ENCODE measurements at places on chromosomes 3 and 15.

DNA sequence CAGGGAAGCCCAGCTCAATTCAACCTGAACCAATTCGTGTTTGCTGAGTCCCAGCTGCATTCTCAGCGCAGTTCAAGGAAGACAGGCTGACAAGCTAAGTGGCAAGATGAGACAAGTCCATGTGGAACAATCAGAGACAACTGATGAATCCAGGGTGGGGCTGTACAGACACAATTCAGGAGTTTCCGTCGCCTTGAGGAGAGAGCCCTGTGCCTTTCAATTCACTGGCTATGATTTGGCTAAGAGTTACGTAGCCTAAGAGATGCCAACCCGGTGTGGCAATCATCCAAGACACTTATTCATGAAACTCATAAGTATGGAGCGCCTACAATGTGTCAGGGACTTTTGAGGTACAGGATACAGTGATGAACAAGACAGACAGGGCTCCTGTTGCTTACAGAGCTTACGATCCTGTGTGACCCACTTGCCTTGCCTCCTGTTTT, 15.5 kb upstream of the ZBED2 start:
- no peak for DNase-seq

- DNase-seq: no peak
Observed at GRCh38 chr3:53137835-53138446, 7.7 kb upstream of the RFT1 start.

DNA sequence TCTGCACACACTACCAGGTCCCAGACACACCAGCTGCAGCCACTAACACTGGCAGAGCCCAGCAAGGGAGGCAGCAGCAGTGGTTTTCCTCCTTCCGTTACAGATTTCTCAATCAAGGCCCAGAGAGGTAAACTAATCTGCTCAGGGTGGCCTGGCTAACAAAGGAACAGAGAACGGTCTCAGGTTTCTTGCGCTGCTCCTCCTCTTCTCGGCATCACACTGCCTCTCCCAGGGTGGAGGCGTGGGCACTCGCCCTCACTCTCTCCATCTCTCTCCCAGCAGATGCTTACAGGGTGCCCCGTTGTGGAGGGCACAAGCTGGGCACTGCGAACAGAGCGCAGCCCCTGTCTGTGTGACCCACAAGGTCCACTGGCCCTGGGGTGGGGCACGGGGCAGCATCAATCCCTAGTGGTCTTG, 228.7 kb downstream of the VPS13C start:
- no peak for DNase-seq

DNA sequence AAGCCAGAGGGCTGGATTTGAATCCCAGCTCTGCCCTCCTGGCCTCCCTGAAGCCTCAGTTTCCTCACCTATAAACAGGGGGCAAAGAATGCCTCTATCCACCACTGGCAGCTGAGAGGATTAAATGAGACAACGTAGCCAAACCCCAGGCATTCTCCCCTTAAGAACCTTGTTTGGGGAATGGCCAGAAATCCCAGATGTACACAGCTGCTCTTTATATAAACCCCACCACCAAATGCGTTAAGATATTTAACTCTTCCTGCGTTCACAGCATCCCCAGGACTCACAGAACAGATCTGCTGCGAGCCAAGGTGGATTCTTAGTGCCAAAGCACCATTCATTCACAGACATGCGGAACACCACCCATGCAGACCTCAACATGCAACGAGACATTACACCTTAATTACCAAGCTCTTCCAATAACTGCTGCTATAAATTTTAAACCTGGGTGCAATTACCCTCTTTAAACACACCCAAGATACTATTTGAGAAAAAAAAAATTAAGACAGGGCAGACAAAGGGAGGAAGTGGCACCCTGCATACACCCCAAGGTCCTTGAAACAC, 5.2 kb downstream of the TLE3 start:
- no peak for DNase-seq

DNA sequence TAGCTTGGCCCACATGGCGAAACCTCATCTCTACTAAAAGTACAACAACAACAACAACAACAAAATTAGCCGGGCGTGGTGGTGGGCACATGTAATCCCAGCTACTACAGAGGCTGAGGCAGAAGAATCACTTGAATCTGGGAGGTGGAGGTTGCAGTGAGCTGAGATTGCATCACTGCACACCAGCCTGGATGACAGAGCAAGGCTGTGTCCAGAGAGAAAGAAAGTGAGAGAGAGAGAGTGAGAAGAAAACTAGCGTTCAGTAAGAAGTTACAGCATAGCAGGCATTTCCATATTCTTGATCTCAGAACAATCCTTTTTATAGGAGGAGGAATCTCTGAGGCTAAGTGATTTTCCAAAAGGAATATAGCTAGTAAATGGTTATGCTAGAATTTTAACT, 1076.1 kb downstream of the AGBL1 start:
- no peak for DNase-seq

DNA sequence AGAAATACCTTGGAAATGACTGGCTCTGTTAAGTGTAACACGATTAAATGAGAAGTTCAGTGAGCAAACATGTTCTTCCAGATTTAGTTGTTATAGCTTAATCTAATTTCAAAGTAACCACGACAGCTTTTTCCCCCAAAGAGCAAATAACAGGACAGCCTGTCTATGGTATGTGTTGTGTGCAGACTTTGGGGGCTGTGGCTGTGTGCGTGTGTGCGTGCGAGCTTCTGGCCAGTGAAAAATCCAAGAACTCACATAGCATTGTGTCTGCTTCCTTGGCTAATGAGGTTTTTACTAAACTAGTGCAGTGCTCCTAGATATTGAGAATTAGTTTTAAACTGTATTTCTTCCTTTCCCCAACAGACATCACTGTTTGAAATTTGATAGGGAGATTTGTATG, 167.1 kb downstream of the CACNA1D start:
- DNase-seq: no peak

GRCh38 chr3:68802111-68802870, 130.1 kb downstream of the TAFA4 start:
- no peak for DNase-seq

DNA sequence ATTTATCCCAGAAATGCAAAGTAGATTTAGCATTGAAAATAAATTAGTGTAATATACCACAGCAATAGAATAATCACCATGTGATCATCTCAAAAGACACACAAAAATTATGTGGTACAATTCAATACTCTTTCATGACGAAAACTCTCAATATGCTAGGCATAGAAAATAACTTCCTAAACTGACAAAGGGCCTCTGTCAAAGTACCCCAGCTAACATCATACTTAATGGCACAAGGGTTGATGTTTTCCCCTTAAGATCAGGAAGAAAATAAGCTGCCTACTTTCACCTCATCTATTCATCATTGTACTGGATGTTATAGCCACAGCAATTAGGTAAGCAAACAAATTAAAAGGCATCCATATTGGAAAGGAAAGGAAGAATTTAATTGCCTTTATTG, 22.7 kb upstream of the NIPA2 start:
- DNase-seq: no peak

- no peak for DNase-seq
Observed at GRCh38 chr15:88959445-88959844, 46.3 kb upstream of the MFGE8 start.

DNA sequence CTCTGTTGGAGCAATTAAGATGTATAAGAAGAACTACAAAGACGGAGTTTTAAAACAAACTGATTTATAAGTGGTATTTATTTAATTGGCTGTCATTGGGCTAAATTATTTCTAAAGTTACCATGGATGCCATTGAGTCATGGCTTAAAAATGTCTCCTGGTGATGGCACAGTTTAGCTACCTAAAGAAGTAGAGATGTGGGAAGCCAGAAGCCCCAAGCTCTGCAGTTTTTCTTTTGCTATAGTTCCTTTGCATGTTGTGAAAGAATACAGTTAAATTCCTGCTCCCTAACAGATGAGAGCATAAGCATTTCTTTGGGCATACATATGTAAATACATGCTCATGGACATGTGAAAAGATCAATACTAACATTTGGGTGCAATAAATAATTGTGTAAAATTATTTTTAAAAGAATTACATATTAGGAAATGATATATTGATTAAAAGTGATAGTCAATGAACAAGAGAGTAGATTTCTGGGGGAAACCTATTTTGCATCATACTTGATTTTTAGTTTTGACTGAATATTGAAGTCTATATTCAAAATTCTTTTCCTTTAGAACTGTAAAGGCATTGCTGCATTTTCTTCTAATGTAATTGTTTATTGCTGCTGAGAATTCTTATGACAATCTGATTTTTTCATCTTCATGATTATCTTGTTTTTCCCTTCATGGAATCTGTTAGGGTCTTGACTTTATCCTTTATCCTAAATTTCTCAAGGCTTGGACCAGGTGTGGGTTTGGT, 2.1 kb downstream of the OPA1 start:
- no peak for DNase-seq

Measured in SIG-M5 (cell line).